ENCODE measurements at places on chromosomes 16 and 17. TPM values are rescaled to one million over a fixed set of nuclear protein-coding genes. Genes with fewer than 3 reads are reported as not detected.
A peak's percentile ranks its signal among the peaks of the same experiment; 100 is the strongest.

Gene TNK1
- 8.9 TPM for total RNA-seq

Gene SLC43A2
- total RNA-seq: 37.7 TPM

DNA sequence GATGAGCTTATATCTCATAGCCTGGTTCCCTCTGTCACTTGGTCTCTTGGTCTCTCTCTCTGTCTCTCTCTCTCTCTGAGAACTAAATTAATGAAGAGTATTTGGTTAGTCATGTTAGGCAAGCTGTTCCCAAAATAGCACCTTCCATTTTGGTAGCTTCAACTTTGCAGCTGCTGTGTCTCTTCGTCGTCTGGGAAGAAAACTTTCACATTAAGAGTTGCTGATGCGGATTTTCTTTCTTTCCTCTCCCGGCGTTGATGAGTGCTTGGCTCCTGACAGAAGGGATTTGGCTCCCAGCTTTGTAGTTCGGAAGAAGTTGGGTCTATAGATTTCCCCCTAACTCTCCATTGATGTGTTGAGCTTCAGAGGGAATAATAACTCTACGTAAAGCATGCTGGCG, at the start of gene RBFOX1:
RBFOX1 (plus strand) TSS at position 235 of the 400 bp plus-strand sequence.
- no peak for DNase-seq

GRCh38 chr16:68737046-68737729, at the start of gene CDH1:
Gene CDH1, plus strand, starts transcription at chr16:68737292. Its CDS starts 124 bp downstream, at chr16:68737416.
- DNase-seq: peak; percentile 100

Gene TEKT5
- total RNA-seq: 0.31 TPM

DNA sequence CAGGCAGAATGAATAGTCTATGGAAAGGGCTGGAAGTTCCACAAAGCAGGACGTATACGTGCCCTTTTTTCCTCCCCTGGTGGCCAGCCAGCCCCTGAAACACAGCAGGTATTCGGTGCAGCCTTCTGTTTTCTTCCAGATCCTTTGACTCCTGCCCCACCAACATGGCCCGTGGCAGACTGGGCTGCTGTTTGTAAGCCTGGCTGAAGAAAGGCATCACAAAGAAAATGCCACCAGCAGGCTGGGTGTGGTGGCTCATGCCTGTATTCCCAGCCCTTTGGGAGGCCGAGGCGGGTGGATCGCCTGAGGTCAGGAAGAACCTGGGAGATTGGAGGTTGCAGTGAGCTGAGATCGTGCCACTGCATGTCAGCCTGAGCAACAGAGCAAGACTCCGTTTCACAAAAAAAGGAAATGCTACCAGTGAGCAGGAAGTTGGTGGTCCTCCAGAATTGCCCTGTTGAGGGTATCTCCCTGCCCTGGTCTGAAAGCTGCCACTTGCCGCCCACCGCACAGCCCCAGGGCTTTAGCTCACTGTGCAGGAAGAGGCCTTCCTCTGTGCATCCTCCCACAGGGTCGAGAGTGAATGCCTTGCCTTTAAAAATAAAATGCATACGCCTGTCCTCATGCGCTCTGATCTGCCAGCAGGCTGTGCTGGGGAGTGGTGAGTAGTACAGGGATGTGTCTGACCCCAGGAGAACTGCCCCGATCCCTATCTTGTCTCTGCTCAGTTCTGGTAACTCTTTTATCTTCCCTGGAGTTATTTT, 587.7 kb downstream of the MAF start:
- DNase-seq: peak; percentile 40

Gene CTRB1
- not detected for total RNA-seq

Gene CCL1
- not detected for total RNA-seq

DNA sequence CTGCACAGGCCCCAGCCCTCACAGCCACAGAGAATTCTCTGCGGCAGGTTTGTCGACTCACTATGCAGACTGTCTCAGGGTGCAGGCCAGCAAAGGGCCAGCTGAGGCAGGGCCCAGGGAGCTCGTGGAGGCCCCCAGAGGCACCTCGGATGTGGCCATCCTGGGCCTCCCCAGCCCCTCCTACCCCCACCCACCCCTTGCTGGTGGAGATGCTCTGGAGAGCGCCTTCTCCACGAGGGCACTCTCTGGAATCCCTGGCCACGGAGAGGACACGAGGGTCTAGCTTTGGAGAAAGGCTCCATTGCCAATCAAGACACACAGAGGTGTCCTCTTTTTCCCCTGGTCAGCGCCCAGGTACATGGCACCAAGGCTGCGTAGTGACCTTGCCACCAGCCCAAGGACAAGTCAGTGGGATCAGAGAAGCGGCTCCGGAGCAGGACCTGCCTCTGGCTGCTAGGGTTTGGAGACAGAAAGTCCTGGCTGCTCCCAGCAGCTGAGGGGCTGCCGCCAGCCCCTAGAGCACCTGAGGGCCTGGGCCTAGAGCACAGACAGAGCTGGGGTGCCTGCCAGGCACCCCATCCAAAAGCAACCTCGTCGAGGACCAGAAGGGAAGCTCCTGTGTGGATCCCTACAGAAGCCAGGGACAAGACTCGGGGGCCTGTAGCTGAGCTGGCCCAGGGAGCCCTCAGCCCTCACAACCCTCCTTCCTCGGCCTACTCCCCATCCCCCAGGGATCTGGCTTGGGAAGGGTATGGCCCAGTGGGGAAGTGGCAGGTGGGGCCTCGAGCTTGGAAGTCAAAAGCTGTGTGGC, 18.7 kb downstream of the ARL2BP start:
- DNase-seq: peak; percentile 55

DNA sequence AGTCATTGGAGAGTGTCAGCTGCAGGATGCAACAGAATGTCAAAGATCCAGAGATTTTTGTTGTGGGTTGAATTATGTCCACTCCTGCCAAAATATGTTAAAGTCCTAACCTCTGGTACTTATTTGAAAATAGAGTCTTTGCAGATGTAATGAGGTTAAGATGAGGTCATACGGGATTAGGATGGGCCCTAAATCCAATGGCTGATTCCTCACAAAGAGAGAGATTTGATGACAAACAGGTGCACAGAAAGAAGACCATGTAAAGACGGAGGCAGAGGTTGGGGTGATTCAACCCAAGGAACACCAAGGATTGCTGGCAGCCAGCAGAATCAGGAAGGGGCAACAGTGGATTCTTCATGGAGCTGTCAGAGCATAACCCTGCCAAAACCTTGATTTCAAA, 34.5 kb upstream of the USP22 start:
- DNase-seq: no peak

Measured in H7 (cell line).